Activated CD8-positive, alpha-beta memory T cell treated with anti-CD3 and anti-CD28 coated beads for 1 hour (primary cell): ENCODE measurements at places on chromosomes 3 and 15.

- DNase-seq = no peak
These were observed 36.1 kb upstream of the PLSCR5 start for GRCh38 chr3:146640955-146641867.

DNA sequence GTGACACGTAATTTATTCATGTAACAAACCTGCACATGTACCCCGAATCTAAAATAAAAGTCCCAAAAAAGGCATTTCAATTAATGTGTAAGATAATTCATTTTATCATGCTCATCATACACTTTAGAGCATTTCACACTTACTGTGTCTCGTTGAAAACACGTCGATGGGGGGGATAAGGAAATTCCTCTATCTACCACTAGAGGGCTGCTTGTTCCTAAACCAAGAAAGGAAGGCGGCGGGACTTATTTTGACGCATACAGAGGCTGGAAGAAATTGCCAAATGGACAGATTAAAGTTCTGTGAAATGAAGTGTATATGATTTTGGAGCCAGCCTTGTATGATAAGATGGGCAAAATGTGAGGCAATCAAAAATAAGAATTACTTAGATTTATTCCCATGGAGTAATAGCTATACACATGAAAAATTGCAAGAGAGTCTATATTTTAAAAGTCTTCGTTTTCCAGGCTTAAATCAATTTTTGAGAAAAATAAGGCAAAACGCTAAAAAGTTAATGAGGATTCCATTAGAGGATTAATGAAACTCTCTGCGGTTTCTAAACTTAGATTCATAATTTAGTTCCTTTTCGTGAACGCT, 346.8 kb downstream of the CNTN3 start:
- DNase-seq = no peak

DNA sequence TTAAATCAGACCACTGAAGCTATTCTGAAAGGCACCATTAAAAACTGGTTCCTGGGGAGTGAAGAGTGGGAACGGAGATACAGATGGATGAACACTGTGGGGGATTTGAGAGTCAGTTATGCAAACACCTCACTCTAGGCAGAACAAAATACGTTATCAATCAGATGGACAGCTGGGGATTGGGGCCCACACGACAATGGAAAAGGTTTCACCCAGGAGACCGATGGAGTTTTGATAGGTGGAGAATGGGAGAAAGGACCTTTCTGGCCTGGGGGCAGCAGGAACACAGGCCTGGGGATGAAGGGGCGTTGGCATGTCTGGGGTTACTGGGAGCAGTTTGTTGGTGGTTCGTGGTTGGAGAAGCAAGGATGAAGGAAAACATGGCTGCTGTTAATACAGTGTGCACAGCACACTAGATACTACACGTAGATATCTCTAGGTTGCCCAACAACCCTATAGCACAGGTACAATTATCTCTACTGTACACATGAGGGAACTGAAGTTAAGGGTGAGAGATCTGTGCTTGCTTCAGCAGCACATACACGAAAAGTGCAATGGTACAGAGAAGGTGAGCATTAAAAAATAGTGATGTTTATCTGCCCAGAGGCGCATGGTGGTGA, 16.5 kb downstream of the ST6GAL1 start:
- no peak for DNase-seq

- no peak for DNase-seq
These were observed 75.1 kb downstream of the FOXB1 start for GRCh38 chr15:60079210-60079609.

GRCh38 chr15:58543664-58544335, 112.0 kb downstream of the LIPC start:
- DNase-seq = no peak
